Lung (tissue), 17 donors: ENCODE measurements at places on chromosomes 5 and 9. TPM values are rescaled to one million over a fixed set of nuclear protein-coding genes. Genes with fewer than 3 reads are reported as not detected.

NINJ1 gene
- total RNA-seq = 48.5 TPM

PGM5 gene
- 51.7 TPM for total RNA-seq

CDHR2 gene
- total RNA-seq = 0.74 TPM

IL5 gene
- not detected for total RNA-seq

KIF12 gene
- total RNA-seq = 4.8 TPM

NKD2 gene
- 88.0 TPM for total RNA-seq

C9orf72 gene
- 59.6 TPM for total RNA-seq

FOXD1 gene
- 0.37 TPM for total RNA-seq

MLANA gene
- not detected for total RNA-seq

KLF9 gene
- total RNA-seq = 34.8 TPM

PIP5K1B gene
- total RNA-seq = 28.2 TPM

ASPN gene
- total RNA-seq = 1.4 TPM

SPAG8 gene
- total RNA-seq = 20.6 TPM

SLC6A7 gene
- total RNA-seq = 0.06 TPM

ARHGEF37 gene
- total RNA-seq = 4.5 TPM

RNF224 gene
- total RNA-seq = 0.52 TPM

PROB1 gene
- 0.46 TPM for total RNA-seq

NXNL2 gene
- total RNA-seq = 0.21 TPM

ARL15 gene
- 18.2 TPM for total RNA-seq

CDC14B gene
- 11.5 TPM for total RNA-seq

SNX24 gene
- total RNA-seq = 39.4 TPM

GLRA1 gene
- not detected for total RNA-seq

TXN gene
- 61.4 TPM for total RNA-seq

RC3H2 gene
- 60.2 TPM for total RNA-seq

SHISAL2B gene
- total RNA-seq = 2.8 TPM

PCDHGA3 gene
- 2.1 TPM for total RNA-seq

C9orf50 gene
- 0.28 TPM for total RNA-seq

SPINK4 gene
- total RNA-seq = not detected

PCDHGB5 gene
- 14.3 TPM for total RNA-seq

LCN15 gene
- not detected for total RNA-seq

PDE6A gene
- total RNA-seq = not detected

RAPGEF1 gene
- 56.8 TPM for total RNA-seq

MTAP gene
- total RNA-seq = 31.5 TPM

GRXCR2 gene
- not detected for total RNA-seq

HAND1 gene
- not detected for total RNA-seq

IRX1 gene
- total RNA-seq = 13.8 TPM

SEMA4D gene
- 61.5 TPM for total RNA-seq

ZNF883 gene
- total RNA-seq = 2.2 TPM

SPINK1 gene
- total RNA-seq = 4.0 TPM

MSH3 gene
- 14.9 TPM for total RNA-seq

PHF24 gene
- 0.48 TPM for total RNA-seq

CD72 gene
- 6.6 TPM for total RNA-seq

PCDHA11 gene
- 0.74 TPM for total RNA-seq

ENTPD2 gene
- total RNA-seq = 3.2 TPM

PCDHAC2 gene
- total RNA-seq = 13.8 TPM

SLC36A3 gene
- not detected for total RNA-seq

PLPP7 gene
- total RNA-seq = 1.8 TPM

ENTREP1 gene
- total RNA-seq = 20.9 TPM

FLT4 gene
- total RNA-seq = 34.3 TPM
